MV-4-11 (cell line): ENCODE measurements at places on chromosomes 16 and 17.
A peak's percentile ranks its signal among the peaks of the same experiment; 100 is the strongest.

DNA sequence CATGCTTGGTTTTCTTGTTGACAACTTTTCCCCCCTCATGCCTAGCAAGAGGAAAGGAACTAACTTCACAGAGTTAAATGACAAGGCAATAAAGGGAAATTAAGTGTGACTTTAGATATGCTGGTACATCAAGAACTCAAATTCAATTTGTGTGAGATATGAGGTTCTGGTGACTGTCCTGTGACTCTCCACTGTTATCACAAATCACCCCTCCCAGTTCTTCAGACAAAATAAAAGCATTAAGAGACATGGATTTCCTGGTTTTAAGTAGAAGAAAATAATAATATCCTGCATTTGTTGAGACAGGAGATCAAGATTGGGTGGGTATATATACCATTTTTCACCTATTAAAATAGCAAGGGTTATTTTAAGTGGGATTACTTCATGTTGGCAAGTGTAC lies 46.2 kb downstream of the SNTB2 start:
- DNase-seq: no peak

DNA sequence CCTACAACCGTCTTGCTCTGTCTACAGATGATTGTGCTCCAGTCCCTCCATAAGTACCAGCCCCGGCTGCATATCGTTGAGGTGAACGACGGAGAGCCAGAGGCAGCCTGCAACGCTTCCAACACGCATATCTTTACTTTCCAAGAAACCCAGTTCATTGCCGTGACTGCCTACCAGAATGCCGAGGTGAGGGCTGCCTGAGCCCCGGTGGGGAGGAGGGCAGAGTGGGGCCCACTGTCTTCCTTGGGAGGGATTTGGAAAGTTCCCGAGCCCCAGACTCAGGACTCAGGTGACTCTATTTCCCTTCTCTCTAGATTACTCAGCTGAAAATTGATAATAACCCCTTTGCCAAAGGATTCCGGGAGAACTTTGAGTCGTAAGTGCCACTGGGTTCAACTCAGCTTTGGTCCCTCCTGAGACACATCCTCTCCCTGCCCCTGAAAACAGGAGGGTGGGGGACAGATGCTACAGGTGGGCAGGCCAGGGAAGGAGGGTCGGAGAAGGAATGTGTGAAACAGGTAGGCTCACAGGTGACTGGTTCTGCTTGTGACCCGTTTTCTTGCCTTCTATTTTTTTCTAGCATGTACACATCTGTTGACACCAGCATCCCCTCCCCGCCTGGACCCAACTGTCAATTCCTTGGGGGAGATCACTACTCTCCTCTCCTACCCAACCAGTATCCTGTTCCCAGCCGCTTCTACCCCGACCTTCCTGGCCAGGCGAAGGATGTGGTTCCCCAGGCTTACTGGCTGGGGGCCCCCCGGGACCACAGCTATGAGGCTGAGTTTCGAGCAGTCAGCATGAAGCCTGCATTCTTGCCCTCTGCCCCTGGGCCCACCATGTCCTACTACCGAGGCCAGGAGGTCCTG lies 11.4 kb downstream of the TBX21 start:
- DNase-seq: no peak

GRCh38 chr16:65579050-65579449 lies 457.2 kb upstream of the CDH11 start:
- DNase-seq: no peak

DNA sequence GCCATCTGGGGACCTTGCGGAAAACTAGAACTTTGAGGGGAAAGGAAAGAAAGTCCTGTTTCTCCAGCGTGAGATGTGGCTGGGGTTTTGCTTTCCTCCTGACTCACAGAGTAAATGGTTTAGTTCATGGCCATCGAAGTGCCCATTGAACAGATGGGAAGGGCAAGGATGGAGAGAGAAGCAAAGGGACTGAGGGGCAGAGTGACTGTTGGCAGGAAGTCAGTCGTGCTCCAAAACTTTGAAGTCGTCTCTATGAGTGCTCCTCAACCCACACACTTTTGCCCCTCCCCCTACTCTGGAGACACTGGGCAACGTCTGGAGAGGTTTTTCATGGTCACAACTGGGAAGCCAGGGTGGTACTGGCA lies 476.9 kb downstream of the SLC39A11 start:
- no peak for DNase-seq

- DNase-seq: no peak
Measured at GRCh38 chr17:74433421-74434121, 1.7 kb downstream of the GPRC5C start.

GRCh38 chr17:82799591-82799990 lies 40.2 kb downstream of the ZNF750 start:
- DNase-seq: no peak

GRCh38 chr16:87958632-87959031 lies 7.4 kb downstream of the BANP start:
- DNase-seq: no peak

DNA sequence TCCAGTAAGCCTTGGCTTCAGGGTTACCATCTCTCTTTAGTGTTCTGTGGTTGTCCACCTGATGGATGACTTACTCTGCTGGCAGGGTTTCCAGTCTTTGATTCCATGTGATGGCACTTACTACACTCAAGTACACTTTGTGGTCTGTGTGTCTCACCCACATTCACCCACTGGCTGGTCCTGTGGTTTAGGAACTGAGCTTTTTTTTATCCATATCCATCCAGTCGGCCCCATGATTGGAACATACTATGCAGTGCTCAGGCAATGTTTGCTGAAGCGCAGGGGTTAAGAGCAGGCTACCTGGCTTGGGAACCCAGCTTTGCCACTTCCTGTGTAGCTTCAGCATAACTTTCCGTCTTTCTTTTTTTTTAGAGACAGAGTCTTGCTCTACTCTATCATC lies 2.8 kb upstream of the FUS start:
- peak; percentile 96 for DNase-seq
